ENCODE measurements at places on chromosomes 1 and 21. TPM values are rescaled to one million over a fixed set of nuclear protein-coding genes. Genes with fewer than 3 reads are reported as not detected.

GRCh38 chr1:189323091-189323490 lies 1154.6 kb downstream of the BRINP3 start:
- no peak for DNase-seq

The PTGFR gene
- total RNA-seq = 44.1 TPM

DNA sequence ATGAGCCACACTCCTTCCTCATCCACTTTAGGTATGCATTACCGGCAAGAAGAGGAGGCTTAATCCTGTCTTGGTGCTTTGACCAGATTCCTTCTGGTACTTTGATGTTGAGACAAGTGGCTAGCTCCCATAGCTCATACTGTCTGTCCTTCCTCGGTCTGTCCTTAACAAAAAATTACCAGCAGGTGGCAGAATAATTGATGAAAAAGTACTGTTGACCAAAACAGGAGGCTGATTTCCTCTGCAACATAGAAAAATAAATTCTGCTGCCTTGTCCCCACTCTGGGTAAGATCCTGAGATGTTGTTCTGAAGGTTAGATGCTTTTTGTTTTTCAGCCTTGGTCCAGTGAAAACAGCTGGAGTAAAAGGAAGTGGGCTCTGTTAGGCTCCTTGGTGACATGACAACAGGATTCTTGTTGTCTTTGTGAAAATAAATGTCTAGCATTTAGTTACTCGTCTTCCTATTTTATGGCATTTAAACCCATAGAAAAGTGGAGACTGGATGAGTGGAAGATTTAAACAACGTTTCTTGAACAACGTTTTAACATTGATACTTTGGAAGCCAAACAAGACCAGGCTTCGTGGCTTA lies 11.2 kb upstream of the HJV start:
- DNase-seq = no peak

The KLF17 gene
- not detected for total RNA-seq

The PTPN22 gene
- total RNA-seq = 2.7 TPM

Measured in tibial nerve (tissue), 4 donors.